ENCODE measurements at places on chromosomes 12 and 14. TPM values are rescaled to one million over a fixed set of nuclear protein-coding genes. Genes with fewer than 3 reads are reported as not detected.

MYO1H gene
- not detected for total RNA-seq

KRT73 gene
- not detected for total RNA-seq

RIN3 gene
- total RNA-seq, result 47.4 TPM

DNA sequence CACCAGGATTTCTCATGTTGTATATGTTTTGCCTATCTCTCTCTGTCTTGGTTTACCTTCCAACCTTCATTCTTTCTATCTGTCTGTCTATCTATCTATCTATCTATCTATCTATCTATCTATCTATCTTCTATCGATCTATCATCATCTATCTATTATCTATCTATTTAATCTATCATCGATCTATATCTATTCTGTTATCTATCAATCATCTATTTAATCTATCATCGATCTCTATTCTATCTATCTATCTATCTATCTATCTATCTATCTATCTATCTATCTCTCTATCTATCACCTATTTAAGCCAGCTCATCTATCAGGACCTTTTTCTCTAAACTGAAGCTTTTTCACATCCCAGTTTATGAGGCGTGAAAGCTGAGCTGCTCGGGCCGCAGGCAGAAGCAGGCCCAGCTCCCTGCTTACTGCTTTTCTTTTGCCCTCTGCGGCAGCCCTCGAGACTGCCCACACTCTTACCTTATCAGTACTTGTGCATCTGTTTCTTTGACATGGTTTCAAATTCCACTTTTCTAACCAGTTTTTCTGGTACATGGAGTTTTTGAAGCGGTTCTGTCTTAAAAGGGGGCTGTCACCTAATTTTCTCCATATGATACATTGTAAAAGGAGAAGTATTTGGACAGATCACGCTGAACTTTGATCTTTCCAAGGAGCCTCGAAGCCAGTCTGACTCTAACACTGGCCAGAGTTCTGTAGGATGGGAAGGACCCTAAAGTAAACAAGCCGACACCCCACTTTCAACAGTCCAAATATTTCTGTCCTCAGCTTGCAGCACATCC lies 44.4 kb upstream of the GSG1 start:
- H3K4me3 ChIP-seq, result no peak overlapping the region
- H3K36me3 ChIP-seq, result no peaks in the 10 kb centered on the region
- peak overlapping the region; percentile 63 for H3K27ac ChIP-seq
- peaks cover 34% of the 10 kb centered on the region for H3K4me1 ChIP-seq

DNA sequence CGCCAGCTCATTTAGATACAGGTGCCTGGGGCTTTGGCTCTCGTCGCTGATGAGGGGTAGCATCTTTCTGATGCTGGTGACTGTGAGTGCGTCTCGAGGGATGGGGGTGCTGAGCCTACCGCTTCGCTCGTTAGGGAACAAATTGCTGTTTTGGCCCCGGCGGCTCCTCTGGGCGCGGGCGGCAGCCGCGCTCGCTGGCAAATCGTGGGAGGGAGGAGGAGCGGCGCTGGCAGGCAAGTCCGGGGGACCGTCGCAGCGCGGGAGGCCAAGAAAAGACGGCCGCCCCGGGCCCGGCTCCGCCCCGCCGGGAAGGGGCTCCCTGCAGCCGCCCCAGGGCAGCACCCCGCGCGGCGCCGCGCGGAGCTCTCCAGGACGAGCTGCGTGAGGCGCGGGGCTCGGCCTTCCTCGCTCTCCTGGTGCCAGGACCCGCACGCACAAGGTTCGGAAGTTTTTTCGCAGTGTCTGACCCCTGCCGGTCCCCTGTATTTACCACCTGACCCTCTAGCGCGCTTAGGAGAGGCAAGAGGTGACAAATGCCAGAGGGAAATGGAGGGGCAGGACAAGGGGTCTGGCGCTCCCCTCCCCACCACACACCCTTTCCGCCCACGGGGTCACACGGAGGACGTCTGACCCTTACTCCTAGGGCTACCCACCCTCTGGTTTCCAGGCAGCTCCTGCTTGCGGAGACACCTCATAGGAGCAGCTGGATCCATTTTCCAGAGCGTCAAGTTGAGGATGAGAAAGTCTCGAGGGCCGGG lies 899 bp upstream of the KCNH3 start:
- H3K27ac ChIP-seq, result no peak overlapping the region
- peaks cover 9% of the 10 kb centered on the region for H3K27me3 ChIP-seq
- no peak for DNase-seq
- peaks cover 9% of the 10 kb centered on the region for H3K4me1 ChIP-seq

DNA sequence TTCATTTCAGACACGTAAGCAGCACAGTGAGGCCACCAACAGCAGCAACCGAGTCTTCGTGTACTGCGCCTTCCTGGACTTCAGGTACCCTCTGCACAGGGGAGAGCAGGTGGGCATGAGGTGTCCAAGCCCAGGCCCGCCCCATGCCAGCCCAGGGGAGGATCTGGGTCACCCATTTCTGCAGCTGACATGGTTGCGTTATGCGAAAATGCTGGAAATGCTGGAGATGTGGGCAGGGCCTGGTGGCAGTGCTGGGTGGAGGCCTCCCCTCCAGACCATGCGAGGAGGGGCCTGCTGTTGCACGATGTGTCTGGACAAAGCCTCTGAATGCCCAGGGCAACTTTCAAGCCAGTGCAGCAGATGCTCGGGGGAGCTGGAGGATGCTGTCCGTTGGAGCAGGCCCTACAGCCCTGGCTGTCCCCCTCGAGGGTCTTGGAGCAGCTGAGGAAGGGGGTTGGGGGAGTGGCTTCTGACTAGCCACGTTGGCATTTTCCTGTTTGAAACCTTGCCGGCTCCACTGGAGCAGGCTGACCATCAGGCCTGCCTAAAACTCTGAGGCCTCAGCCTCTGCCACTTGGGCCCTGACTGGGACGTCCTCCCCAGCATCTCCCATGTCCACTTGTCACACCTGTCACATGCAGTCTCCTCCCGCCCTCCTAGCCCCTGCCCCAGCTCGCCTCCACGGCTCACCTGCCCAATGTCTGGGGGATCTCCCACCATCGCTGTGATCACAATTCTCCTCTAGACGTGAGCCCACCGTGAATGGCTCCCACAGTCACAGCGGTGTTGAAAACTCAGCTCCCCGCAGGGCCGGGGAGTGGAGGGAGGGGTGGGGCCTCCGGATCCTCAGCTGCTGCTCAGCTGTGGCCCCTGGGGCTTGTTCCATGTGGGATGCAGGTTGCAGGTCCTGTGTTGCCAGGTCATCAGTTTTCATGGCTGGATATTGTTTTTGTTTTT lies 123.4 kb downstream of the ADGRD1 start:
- no peaks in the 10 kb centered on the region for H3K4me1 ChIP-seq
- no peak for DNase-seq
- H3K27ac ChIP-seq, result no peak overlapping the region
- no peaks in the 10 kb centered on the region for H3K36me3 ChIP-seq
- H3K27me3 ChIP-seq, result no peaks in the 10 kb centered on the region
- no peak overlapping the region for H3K4me3 ChIP-seq

- DNase-seq, result no peak
- no peak overlapping the region for H3K4me3 ChIP-seq
- H3K27me3 ChIP-seq, result no peaks in the 10 kb centered on the region
- no peaks in the 10 kb centered on the region for H3K4me1 ChIP-seq
- no peak overlapping the region for H3K27ac ChIP-seq
- no peaks in the 10 kb centered on the region for H3K36me3 ChIP-seq
These were observed 289.3 kb downstream of the DUSP6 start for GRCh38 chr12:89062996-89063395.

- no peaks in the 10 kb centered on the region for H3K27me3 ChIP-seq
- H3K36me3 ChIP-seq, result no peaks in the 10 kb centered on the region
- no peak overlapping the region for H3K27ac ChIP-seq
- no peak overlapping the region for H3K4me3 ChIP-seq
- no peaks in the 10 kb centered on the region for H3K4me1 ChIP-seq
These were observed 28.3 kb downstream of the MMAB start for GRCh38 chr12:109544955-109545531.
